IPS DF 6.9 (cell line): ENCODE measurements at places on chromosomes 1 and 21.

DNA sequence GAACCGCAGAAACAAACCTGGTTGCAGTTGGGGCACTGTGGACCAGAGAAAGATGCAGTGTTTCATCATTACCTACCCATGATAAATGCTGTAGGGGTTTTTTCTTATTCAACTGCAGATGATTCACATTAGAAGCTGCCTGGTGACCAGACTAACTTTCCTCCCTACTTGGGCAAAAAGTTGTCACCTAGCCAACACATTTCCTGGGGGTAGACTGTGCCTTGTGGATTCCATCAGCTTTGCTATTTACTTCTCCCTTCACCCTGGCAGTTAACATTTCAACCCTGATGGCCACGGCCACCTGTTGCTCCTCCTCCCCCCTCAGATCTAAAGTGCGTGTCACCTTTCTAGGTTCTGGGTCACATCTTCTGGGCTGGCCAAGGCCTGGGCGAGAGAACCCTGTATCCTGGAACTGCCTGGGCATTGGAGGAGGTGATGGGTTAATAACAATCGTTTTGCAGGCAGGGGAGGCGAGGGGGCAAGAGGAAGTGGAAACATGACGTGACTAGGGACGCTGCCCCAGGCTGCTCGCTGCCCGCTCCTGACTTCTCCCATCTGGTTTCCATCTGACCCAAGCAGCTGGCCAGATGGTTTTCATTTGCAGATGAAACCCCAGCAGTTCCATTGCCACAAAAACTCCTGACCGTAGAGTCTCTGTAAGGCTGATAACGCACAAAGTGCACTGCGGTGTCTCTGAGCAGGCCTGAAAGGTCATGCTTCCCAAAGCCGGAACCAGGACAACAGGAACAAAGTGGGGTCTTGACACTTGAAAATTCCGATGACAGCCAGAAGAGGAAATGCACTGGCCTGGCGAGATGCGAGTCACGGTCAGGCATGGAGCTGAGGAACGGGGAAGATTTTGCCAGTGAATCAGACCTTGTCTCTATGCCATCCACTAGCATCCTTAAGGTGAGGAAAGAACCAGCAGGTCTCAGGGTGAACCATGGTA is 36.6 kb downstream of the CAPZB start:
- peaks cover 11% of the 10 kb centered on the region; the same call in 1 of the 2 replicates for H3K4me1 ChIP-seq
- no peak overlapping the region for H3K27ac ChIP-seq
- H3K4me3 ChIP-seq, result no peak overlapping the region
- no peak for DNase-seq

DNA sequence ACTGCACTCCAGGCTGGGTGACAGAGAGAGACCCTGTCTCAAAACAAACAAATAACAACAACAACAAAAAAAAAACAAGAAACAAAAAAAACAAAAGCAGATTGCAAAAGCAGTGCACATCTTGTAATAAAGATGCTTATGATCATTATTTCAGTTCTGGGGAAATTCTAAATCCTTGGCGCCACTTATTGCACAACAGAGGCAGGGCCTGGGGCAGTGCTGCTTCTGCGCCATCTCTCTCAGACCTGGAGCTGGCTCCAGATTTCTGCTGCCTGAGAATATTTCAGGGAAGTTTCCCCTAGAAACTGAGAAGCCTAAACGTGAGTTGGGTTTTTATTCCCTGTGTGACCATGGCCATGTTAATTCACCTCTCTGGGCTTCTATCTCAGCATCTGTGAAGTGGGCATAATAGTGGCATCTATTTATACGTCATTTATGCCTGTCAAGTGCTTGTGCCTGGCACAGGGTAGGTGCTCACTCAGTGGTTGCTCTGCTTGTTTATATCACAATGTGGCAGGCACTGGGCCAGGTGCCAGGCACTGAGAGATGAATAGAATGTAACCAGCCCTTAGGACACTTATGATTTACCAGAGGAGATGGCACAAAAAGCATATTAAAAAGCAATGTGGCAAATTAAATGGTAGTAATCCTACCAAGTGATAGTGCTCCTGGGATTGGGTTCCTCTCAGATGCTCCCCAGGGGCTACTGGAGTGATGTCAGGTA is 67.9 kb downstream of the MDM4 start:
- H3K4me3 ChIP-seq, result no peak overlapping the region
- no peaks in the 10 kb centered on the region for H3K27me3 ChIP-seq
- peaks cover 9% of the 10 kb centered on the region; the same call in 1 of the 2 replicates for H3K4me1 ChIP-seq
- H3K36me3 ChIP-seq, result no peaks in the 10 kb centered on the region
- no peak for DNase-seq

DNA sequence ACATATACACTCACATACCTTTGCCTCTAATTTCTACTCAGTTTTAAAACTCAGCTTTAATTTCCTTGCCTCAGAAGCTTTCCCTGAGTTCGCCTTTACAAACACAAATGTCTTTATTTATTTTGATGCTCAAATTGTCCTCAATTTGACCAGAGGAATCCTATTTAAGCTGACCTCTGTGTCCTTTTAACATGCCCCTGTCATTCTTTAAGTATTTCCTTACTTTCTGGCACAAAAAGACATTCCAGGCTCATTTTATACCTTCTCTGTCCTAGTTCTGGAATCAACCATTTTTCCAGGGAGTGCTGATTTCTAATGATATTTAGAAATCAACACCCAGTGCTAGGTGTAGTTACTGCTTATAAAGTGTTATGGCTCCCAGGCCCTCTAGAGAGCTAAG is 82.5 kb downstream of the OSBPL9 start:
- H3K4me1 ChIP-seq, result no peaks in the 10 kb centered on the region
- no peaks in the 10 kb centered on the region for H3K27me3 ChIP-seq

- H3K27ac ChIP-seq, result no peak overlapping the region
- H3K36me3 ChIP-seq, result no peaks in the 10 kb centered on the region
- H3K4me1 ChIP-seq, result peaks cover 10% of the 10 kb centered on the region
- no peak overlapping the region; the same call in 1 of the 2 replicates for H3K4me3 ChIP-seq
- DNase-seq, result no peak
Observed at GRCh38 chr1:32755810-32756159, 53.2 kb upstream of the SYNC start.

GRCh38 chr1:182149411-182149965 is 88.0 kb upstream of the ZNF648 start:
- no peaks in the 10 kb centered on the region for H3K36me3 ChIP-seq
- DNase-seq, result no peak
- H3K27ac ChIP-seq, result no peak overlapping the region
- no peaks in the 10 kb centered on the region for H3K4me1 ChIP-seq
- no peaks in the 10 kb centered on the region for H3K27me3 ChIP-seq
- H3K4me3 ChIP-seq, result no peak overlapping the region
